ENCODE measurements at places on chromosomes 16 and 17.

DNA sequence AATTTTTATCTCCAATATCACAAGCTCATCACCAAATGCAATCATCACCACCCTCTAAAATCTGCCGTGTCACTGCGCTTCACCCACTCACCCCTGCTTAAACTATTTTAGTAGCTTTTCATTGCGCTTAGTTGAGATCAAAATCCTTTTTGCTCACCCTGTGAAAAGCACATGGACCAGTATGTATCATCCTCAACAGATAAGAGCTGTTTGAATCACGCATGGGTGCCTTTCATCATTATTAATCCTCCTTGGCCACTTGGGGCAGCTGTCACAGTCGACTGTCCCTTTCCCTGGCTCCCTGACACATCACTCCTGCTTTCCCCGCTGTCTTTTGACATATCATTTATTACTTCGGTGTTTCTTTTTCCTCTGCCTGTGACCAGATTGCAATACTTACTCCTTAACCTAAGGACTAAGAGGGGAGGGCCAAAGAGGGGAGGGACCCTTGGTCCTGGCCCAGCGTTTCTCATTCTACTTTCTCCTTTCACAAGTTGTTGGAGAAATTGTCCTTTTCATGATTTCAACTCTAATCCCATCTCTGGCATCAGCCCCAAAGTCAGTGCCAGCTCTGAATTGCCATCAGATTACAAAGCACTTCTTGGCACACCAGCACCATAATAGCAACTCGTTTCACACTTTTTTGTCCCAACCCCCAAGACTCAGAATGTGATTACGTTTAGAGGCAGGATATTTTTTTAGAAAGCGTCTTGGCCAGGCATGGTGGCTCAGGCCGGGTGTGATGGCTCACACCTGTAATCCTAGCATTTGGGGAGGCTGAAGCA, 8.6 kb upstream of the KDM6B start:
- no peak for DNase-seq

- no peak for DNase-seq
These were observed 66.0 kb upstream of the HAS3 start for GRCh38 chr16:69039333-69039941.

GRCh38 chr17:50149417-50150353, 792 bp downstream of the PPP1R9B start:
- no peak for DNase-seq

- DNase-seq = no peak
These were observed 24.9 kb downstream of the ANKFN1 start for GRCh38 chr17:56178203-56178602.

GRCh38 chr16:66364959-66365306, 1.6 kb upstream of the CDH5 start:
- DNase-seq = no peak

GRCh38 chr17:51088287-51088686, 32.4 kb downstream of the SPAG9 start:
- no peak for DNase-seq

DNA sequence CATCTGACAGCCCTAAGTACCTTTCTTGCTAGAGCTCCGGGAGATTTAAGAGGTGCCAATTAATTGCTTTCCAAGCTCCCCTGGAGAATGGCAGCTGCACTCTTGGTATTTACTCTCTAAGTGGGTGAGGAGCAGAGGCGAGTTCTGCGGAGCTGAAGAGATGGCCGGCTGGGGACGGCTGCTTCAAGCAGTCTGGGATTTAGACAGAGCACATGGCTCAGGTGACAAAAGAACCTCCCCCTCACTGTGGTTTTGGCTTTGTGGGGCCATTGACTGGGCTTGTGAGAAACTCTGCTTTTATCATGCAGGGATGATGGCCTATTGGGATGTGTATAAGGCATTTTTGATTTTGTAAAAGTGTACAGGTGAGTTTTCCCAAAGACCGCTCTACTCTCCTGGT, 239.3 kb upstream of the EEF2KMT start:
- DNase-seq = no peak

Data from NCI-H2029 treated with DMSO at 0.1 percent for 48 hours (cell line).